ENCODE measurements at places on chromosomes 11 and 22.

DNA sequence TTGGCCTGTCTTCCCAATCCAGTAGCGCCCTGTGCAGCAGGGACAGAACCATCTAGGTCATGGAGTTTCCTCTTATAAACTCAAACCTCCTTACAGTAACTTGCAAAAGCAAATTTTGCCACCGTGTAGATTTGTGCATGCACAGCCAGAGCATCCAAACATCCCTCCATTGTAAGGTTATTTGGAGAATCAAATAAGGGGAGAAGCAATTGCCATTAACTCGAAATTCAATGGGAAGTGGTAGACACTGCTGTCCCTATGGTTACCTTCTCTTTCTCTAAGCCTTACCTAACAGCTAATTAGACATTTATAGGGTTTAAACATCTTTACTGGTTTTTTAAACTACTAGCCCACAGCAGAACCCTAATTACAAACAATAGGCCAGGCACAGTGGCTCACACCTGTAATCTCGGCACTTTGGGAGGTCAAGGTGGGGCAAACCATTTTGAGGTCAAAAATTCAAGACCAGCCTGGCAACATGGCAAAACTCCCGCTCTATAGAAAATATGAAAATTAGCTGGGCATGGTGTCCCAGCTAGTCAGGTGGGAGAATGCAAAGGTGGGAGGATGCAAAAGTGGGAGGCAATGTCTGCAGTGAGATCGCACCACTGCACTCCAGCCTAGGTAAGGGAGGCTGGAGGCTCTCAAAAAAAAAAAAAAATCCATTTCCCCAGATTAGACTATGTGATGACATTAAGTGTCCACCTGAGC lies 6.6 kb downstream of the HSPA8 start:
- no peak for DNase-seq

GRCh38 chr22:49767355-49768062 lies 60.2 kb downstream of the BRD1 start:
- DNase-seq = peak; percentile 4

DNA sequence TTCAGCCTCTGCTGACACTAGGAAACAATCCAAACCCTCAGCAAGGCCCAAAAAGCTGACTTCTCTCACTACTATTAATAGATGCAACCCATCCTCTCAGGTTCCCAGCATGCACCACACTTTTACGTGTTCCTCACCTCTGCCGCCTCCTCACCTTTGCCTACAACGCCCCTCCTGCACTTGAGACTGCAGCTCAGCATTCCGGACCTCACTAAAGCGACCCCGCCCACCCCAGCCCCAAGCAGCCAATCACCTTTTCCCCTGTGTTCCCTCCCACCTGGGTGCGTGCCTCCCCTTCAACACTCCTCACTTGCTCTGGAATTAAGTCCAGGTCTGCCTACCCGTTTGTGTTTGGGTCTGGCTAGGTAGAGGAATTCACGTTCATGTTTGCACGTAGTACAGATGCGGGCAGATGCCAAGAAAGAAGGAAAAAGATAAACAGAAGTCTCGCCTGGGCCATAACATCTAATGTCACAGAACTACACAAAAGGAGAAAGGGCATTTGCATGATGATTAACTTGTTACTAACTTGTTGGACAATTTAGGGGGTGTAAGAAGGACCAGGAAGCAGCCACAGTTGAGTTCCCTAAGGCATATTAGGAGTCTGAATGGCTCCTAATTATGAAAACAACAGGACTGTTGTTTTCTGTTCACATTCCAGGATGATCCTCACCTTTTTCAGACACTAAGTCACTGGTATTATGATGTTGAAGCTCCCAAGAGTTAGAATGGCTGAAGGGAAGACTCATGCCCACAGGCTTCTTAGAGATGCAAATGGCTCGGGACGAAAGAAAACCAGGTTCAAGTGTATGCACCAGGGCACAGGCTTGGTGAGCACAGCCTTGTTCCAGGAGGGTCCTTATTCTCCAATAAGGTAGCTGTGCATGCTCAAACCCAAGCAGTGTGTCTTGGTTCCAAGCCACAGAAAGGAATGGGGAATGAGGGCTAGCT lies 102.2 kb downstream of the MICAL3 start:
- DNase-seq = no peak

- no peak for DNase-seq
These were observed 14.7 kb downstream of the EPS8L2 start for GRCh38 chr11:720642-721246.

GRCh38 chr11:62137276-62137861 lies 13.6 kb downstream of the INCENP start:
- no peak for DNase-seq

DNA sequence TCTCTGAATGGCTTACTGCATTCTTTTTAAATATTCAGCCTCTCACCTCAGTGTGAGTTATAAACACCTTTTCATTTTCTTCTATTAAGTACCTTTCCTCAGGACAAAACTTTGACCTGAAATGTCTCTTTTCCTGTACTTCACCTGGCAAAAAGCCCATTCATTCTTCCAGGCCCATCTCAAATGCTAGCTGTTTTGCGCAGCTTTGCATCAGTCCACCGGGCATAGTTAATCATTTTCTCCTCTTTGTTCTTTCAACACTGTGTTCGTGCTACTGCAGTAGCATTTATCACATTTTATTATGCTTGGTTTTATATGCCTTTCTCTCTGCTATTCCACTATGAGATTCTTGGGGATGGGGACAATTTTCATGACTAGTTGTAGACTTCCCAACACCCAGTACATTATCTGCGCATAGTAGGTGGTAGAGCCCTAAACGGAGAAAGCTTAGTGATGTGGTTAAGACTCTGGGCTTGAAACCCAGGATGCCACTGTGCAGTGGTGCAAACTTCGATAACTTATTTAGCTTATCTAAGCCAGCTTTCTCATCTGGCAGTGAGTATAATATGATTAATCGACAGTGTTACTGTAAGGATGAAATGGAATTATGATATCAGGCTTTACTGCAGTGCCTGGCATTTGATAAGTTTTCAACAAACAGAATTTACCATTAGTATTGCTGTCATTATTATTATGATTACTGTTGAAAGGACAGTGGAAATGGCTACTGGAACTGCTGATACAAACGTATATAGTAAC lies 695.7 kb downstream of the NELL1 start:
- no peak for DNase-seq

DNA sequence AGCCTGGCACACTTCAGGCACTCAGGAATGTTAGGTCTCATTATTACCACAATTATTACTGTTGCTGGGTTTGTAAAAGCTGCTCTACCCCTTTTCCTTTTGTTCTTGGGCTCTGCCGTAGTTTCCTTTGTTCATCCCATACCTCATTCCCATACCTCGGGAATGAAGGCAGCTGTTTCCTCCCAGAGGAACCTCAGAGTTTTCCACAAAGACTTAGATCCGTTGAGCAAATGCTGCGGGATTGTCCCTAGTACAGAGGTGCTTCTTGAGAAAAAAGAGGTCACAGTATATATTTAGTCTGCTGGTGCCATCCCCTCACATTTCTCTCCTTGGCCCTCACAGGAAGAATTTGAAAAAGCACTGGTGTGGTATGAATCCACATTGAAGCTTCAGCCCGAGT lies 134.7 kb downstream of the TTC17 start:
- no peak for DNase-seq

DNA sequence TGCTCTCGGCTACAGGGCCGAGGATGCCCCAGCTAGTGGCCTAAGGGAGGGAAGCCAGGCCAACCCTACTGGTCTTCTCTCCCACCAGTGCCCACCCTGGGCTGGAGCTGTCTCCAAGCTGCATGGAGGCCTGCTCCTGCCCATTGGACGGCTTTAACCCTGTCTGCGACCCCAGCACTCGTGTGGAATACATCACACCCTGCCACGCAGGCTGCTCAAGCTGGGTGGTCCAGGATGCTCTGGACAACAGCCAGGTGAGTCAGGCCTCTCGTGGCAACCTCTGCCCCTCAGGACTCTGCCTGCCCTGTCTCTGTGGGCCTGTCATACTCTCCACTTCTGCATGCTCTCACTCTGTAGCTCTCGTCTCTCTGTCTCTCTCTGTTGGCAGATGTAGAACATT lies 44.1 kb upstream of the TPBGL start:
- DNase-seq = no peak

DNA sequence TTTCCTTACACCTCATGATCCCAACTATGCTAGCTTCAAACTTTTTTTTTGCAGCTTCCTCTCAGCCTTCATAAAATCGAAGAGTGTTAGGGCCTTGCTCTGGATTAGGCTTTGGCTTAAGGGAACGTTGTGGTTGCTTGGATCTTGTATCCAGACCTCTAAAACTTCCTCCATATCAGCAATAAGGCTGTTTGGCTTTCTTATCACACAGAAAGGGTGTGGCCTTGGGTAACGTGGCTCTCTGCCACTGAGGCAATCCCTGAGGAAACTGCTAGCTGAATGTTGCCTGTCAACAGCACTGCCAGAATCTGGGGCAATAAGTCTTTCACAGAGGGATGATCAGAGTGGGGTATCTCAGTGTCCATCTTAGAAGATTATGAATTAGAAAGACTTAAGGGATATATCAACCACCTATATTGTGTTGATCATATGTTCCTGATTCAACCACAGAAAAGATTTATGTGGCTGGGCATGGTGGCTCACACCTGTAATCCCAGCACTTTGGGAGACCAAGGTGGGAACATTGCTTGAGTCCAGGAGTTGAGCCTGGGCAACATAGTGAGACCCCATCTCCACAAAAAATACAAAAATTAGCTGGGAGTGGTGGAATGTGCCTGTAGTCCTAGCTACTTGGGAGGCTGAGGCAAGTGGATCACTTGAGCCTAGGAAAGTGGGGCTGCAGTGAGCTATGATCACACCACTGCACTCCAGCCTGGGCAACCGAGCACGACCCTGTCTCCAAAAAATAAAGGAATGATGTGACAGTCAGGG lies 12.5 kb upstream of the CUL5 start:
- no peak for DNase-seq

DNA sequence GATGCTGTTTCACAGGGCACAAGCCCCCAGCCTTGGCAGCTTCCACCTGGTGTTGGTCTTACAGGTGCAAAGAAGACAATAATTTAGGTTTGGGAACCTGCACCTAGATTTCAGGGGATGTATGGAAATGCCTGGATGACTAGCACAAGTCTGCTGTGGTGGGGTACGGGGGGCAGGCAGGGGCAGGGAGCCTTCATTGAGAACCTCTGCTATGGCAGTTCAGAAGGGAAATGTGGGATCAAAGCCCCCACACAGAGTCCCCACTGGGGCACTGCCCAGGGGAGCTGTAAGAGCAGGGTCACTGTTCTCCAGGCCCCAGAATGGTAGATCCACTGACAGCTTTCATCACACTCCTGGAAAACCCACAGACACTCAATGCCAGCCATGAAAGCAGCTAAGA lies 686.5 kb downstream of the FAM181B start:
- no peak for DNase-seq

DNA sequence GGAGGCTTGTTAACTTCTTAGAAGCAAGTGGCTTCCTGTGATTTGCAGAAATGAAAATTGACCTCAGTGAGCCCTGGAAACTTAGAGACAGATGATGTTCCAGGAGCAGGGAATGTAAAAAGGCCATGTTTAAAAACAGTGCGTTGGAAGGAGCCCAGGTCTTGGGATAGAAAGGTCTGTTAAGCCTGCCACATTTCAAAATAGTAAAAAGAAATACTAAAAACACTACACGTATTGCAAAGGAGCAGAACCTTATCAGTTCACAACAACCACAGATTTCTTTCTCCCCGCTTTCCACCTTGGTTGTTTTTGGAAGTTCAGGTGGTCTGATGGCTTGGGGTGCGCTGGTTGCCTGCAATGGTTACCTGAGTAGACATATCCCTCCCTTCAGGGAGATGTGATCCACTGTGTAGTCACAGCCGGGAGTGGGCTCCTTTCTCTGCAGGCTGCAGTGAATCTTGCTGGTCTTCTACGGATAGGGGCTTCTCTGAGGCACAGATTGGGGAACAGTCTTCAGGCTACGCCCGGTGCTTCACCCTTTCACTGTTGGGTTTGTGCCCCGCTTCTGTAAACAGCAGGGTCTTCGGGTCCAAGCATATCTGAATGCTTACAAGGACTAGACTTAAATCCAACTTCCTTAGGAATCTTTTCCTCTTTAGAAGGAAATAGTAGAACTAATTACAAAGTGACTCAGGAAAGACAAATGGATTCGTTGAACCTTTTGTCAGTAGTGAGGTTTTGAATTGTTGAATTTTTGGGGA lies 1.9 kb downstream of the TEAD1 start:
- DNase-seq = no peak

DNA sequence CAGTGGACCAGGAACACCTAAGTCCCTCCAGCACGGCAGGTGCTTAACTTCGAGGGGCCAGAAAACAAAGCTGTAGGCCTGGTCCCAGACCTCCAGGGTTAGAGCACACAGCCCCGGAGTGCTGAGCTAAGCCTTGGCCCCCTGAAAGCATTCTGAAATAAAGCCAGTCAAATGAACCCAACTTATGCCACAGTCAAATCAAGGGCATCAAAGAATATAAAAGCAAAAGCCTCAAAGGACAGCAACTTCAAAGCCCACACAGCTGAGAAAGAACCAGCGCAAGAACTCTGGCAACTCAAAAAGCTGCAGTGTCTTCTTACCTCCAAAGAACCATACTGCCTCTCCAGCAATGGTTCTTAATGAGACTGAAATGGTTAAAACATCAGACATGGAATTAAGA lies 39.1 kb downstream of the TMEM123 start:
- DNase-seq = no peak

DNA sequence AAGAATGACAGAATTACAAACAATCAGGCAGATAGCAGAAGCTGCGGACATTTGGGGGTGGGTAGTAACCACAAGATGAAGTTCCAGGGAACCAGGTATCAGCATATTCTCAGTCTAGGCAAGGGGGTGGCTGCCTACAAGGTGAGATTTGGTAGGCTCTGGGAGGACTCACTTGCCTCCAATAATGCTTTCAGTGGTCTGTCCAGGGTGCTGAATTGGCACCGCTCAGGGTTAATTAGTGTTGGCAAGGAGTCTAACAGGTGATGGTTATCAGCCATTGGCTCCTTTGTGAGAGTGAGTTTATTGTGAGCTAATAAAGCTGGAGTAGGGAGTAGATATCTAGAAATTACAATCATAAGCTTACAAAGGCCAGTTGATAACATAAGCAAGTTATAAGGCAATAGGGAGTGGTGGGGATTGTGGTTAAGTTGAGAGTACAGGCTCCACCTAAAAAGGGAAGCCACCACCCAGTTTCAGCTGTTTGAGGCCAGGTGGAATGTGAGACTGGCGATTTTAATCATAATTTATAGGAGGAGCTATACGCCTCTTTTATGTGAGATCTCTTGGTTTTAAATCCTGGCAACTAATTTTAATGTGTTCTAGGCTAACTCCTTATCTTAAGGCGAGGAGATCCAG lies 320.5 kb downstream of the MIAT start:
- no peak for DNase-seq

DNA sequence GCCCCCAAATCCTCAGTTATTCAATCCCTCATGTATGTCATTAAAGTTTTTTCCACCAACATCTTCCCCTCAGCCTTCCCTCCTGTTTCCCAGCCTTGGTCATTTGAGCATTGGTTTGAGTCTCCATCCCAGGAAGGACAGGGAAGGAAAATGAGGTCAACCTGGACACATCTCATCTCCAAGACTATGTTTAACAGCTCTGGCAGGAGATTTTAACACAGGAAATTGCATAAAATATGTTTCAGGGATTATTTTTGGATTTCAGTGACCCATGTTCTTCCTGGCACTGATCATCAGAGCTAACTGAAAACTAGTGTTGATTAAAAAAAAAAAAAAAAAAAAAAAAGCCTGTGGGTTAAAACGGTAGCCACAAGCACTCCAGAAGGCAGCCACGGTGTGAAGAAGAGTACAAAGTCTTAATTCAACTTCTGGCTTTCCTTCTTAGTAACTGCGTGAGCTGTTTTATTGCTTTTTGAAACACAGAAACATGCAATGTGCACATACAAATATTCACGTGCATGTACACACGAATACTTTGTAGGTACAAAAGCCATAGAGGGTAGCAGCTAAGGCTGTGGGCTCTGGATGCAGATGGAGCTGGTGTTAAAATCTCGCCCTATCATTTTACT lies 164.4 kb upstream of the DDI1 start:
- DNase-seq = no peak

GRCh38 chr11:129804012-129804411 lies 11.6 kb upstream of the TMEM45B start:
- no peak for DNase-seq

All from AG09309 (cell line).